IMR-90 (cell line): ENCODE measurements at places on chromosomes 16 and 17. TPM values are rescaled to one million over a fixed set of nuclear protein-coding genes. Genes with fewer than 3 reads are reported as not detected.

SEPHS2 gene
- total RNA-seq = 10.4 and 10.6 TPM in 2 replicates

TGFB1I1 gene
- 24.9 and 30.0 TPM in 2 replicates for total RNA-seq

ERCC4 gene
- 10.0 and 19.2 TPM in 2 replicates for total RNA-seq

CDH3 gene
- total RNA-seq = not detected in 2 replicates

NARF gene
- total RNA-seq = 70.8 and 83.7 TPM in 2 replicates

SPATA32 gene
- under 0.01 and 0.18 TPM in 2 replicates for total RNA-seq

RMI2 gene
- 3.2 and 5.8 TPM in 2 replicates for total RNA-seq

KRT15 gene
- total RNA-seq = 2.9 and 3.6 TPM in 2 replicates

VMO1 gene
- total RNA-seq = not detected in 2 replicates

KRT34 gene
- total RNA-seq = 3.6 and 3.9 TPM in 2 replicates

RGS9 gene
- total RNA-seq = 0.90 and 1.4 TPM in 2 replicates

TP53TG3F gene
- total RNA-seq = not detected in 2 replicates

PLEKHH3 gene
- total RNA-seq = 2.5 and 2.9 TPM in 2 replicates

VPS9D1 gene
- total RNA-seq = 1.8 and 1.9 TPM in 2 replicates

MPO gene
- not detected in 2 replicates for total RNA-seq

PITPNM3 gene
- 0.54 and 0.56 TPM in 2 replicates for total RNA-seq

MPHOSPH6 gene
- total RNA-seq = 5.4 and 28.1 TPM in 2 replicates

GAST gene
- total RNA-seq = not detected in 2 replicates

CANT1 gene
- total RNA-seq = 50.0 and 51.8 TPM in 2 replicates

NOTUM gene
- not detected in 2 replicates for total RNA-seq

IGF2BP1 gene
- total RNA-seq = 10.2 and 11.9 TPM in 2 replicates

TK1 gene
- 109 and 219 TPM in 2 replicates for total RNA-seq

ABCA8 gene
- total RNA-seq = 1.8 and 2.8 TPM in 2 replicates

OTOP3 gene
- total RNA-seq = not detected in 2 replicates

ST6GALNAC2 gene
- total RNA-seq = not detected in 2 replicates

PHOSPHO1 gene
- under 0.01 TPM in 2 replicates for total RNA-seq

RNF157 gene
- total RNA-seq = 0.54 and 0.83 TPM in 2 replicates

EMC6 gene
- total RNA-seq = 10.8 and 10.9 TPM in 2 replicates

FSCN2 gene
- total RNA-seq = 0.18 and 0.28 TPM in 2 replicates

GPT2 gene
- 20.8 and 31.5 TPM in 2 replicates for total RNA-seq

CDRT15L2 gene
- not detected in 2 replicates for total RNA-seq

PRSS33 gene
- total RNA-seq = not detected in 2 replicates

CIBAR2 gene
- 0.18 TPM in 1 of 2 replicates, not detected in the other for total RNA-seq
